Mesendoderm (in vitro differentiated cells): ENCODE measurements at places on chromosomes 13 and 19.

DNA sequence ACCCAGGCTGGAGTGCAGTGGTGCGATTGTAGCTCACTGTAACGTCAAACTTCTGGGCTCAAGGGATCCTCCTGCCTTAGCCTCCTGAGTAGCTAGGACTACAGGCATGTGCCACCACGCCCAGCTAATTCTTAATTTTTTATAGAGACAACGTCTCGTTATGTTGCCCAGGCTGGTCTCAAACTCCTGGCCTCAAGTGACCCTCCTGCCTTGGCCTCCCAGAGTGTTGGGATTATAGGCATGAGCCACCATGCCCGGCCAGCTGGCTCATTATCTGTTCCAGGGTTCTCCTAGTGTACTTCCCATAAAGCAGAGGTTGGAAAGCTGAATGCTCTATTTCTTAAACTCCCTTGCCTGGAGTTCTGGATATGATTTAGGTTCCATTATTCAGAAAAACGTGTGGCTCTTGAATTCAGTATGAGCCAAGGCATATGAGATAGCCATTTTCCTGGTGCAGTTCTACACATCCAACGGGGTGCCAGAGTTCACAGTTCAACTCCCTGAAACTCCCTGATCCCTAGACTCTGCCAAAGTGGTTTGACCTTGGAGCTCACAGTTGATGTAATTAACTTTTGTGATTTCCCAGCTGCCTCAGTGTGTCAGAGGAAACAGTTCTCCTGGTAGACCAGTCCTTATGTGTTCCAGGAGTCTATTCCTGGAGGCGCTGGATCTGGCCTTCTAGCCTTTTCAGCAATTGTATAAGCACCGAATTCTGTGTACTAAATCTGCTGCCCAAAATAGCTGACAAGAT lies 21.6 kb downstream of the GPR183 start:
- no peaks in the 10 kb centered on the region for H3K36me3 ChIP-seq
- DNase-seq, result no peak
- H3K27ac ChIP-seq, result no peak overlapping the region
- H3K4me3 ChIP-seq, result no peak overlapping the region
- no peaks in the 10 kb centered on the region for H3K27me3 ChIP-seq
- H3K4me1 ChIP-seq, result no peaks in the 10 kb centered on the region

- H3K4me1 ChIP-seq, result no peaks in the 10 kb centered on the region
- DNase-seq, result no peak
- no peak overlapping the region for H3K4me3 ChIP-seq
- H3K27me3 ChIP-seq, result no peaks in the 10 kb centered on the region
- no peaks in the 10 kb centered on the region for H3K36me3 ChIP-seq
Measured at GRCh38 chr19:45920458-45920857, 5.9 kb upstream of the NANOS2 start.

GRCh38 chr19:13055213-13056051 lies 47.2 kb downstream of the LYL1 start:
- no peak overlapping the region for H3K27ac ChIP-seq
- peaks cover 41% of the 10 kb centered on the region for H3K27me3 ChIP-seq
- H3K4me3 ChIP-seq, result no peak overlapping the region
- DNase-seq, result peak; percentile 76

GRCh38 chr19:56084835-56085536 lies 36.1 kb downstream of the ZNF787 start:
- H3K4me1 ChIP-seq, result peaks cover 3% of the 10 kb centered on the region
- no peaks in the 10 kb centered on the region for H3K27me3 ChIP-seq
- H3K4me3 ChIP-seq, result no peak overlapping the region
- peaks cover 2% of the 10 kb centered on the region for H3K36me3 ChIP-seq
- no peak overlapping the region for H3K27ac ChIP-seq

- no peak overlapping the region for H3K4me3 ChIP-seq
- H3K27ac ChIP-seq, result peak overlapping the region; percentile 36
- peak; percentile 82 for DNase-seq
- no peaks in the 10 kb centered on the region for H3K27me3 ChIP-seq
- H3K4me1 ChIP-seq, result peaks cover 16% of the 10 kb centered on the region
Measured at GRCh38 chr13:48533961-48534600, 1.2 kb upstream of the RCBTB2 start.

- H3K27me3 ChIP-seq, result no peaks in the 10 kb centered on the region
- no peak overlapping the region for H3K27ac ChIP-seq
- DNase-seq, result peak; percentile 32
- H3K4me1 ChIP-seq, result no peaks in the 10 kb centered on the region
- H3K36me3 ChIP-seq, result no peaks in the 10 kb centered on the region
Measured at GRCh38 chr19:40155749-40156265, 35.4 kb upstream of the MAP3K10 start.

GRCh38 chr19:1952635-1953034 lies 11.7 kb downstream of the CSNK1G2 start:
- H3K4me1 ChIP-seq, result no peaks in the 10 kb centered on the region
- peaks cover 2% of the 10 kb centered on the region for H3K36me3 ChIP-seq
- H3K27ac ChIP-seq, result no peak overlapping the region
- H3K4me3 ChIP-seq, result no peak overlapping the region
